Activated CD4-positive, alpha-beta memory T cell treated with anti-CD3 and anti-CD28 coated beads, Interleukin-2, amount 10 ng/mL, durations not matched to agents 7 days and 5 days (primary cell): ENCODE measurements at places on chromosomes 11 and 22.
A peak's percentile ranks its signal among the peaks of the same experiment; 100 is the strongest.

- peak overlapping the region; percentile 17 for H3K27ac ChIP-seq
- H3K27me3 ChIP-seq = peaks cover 18% of the 10 kb centered on the region
- peak overlapping the region; percentile 77 for H3K4me3 ChIP-seq
- no peaks in the 10 kb centered on the region for H3K36me3 ChIP-seq
- peak; percentile 73 for DNase-seq
Observed at GRCh38 chr11:45771193-45771565, 33.8 kb upstream of the SLC35C1 start.

- no peak for DNase-seq
- no peak overlapping the region for H3K4me3 ChIP-seq
- H3K27ac ChIP-seq = no peak overlapping the region
- H3K27me3 ChIP-seq = peaks cover 3% of the 10 kb centered on the region
- H3K36me3 ChIP-seq = no peaks in the 10 kb centered on the region
Observed at GRCh38 chr11:76282811-76283595, 76.7 kb upstream of the WNT11 start.

DNA sequence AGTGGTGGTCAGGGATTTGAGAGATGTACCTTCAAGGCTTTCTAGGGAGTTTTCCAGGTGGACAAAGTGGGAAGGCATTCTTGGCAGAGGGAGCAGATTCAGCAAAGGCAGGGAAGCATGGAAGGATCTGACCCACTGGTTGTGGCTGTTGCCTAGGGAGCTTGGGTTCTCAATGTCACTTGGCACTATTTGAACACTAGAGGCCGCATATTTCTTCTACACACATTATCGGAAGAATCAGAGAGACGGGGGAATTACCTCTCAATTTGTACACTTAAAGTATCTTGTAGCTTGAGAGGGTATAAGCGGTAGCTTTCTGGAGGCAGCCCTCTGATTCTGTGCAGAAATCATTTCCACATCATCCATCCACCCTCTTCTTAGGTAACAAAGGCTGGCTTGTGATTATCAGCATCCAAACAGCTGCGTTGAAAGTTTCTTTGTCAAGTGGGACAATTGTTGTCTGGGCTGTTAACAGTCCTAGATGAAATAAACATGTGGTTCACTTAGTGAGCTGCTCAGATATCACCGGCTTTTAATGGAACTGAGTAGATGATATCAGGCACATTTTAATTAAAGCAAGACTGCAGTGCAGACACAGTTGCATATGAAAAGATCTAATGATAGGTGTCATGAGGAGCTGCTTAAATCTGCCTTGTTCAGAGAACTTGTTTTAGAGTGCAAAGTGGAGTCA is 2.6 kb downstream of the NELL1 start:
- peaks cover 49% of the 10 kb centered on the region for H3K27me3 ChIP-seq
- no peak for DNase-seq
- no peak overlapping the region for H3K27ac ChIP-seq
- no peaks in the 10 kb centered on the region for H3K36me3 ChIP-seq
- H3K4me1 ChIP-seq = no peaks in the 10 kb centered on the region

DNA sequence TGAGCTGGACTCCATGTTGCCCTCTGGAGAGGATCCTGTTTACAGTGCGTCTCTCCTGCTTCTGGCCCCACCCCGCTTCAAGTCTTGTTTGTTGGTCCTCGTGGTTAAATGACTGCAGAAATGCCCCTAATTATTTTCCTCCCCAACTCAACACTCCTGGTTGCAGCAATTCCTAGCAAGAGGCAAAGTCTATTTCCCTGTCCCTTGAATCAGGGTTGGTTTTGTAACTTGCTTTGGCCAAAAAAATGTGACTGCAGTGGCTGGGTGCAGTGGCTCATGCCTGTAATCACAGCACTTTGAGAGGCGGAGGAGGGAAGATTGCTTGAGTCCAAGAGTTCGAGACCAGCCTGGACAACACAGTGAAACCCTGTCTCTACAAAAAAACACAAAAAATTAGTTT is 41.0 kb upstream of the FGF3 start:
- no peaks in the 10 kb centered on the region for H3K36me3 ChIP-seq
- peaks cover 10% of the 10 kb centered on the region for H3K27me3 ChIP-seq
- H3K27ac ChIP-seq = no peak overlapping the region
- DNase-seq = no peak
- no peaks in the 10 kb centered on the region for H3K4me1 ChIP-seq
- no peak overlapping the region for H3K4me3 ChIP-seq

DNA sequence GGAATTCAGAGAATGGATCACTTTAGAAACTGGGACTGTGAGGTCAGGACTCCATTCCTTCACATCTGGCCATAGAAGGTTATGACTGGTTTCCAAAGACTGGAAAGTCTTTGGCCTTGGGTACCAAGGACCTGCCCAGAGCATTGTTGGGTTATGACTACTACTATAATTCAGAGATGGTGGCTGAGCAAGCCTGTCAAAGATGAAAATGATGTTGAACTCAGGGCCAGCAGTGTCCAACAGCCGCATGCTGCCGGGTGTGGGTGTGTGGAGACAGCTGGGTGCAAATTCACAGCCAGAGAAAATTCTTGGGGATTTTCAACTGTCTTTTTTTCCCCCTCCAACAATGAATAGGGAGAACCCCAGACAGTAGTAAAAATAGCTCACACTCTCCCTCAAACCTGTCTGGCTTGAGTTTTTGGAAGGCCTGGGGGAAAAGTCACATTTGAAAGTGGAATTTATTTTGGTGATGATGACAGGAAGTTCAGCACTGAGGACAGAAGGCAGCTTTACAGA is 166.8 kb upstream of the NCAM1 start:
- no peak for DNase-seq
- H3K4me3 ChIP-seq = no peak overlapping the region
- H3K27me3 ChIP-seq = no peaks in the 10 kb centered on the region
- no peak overlapping the region for H3K27ac ChIP-seq
